ENCODE measurements at places on chromosomes 6 and 20.

DNA sequence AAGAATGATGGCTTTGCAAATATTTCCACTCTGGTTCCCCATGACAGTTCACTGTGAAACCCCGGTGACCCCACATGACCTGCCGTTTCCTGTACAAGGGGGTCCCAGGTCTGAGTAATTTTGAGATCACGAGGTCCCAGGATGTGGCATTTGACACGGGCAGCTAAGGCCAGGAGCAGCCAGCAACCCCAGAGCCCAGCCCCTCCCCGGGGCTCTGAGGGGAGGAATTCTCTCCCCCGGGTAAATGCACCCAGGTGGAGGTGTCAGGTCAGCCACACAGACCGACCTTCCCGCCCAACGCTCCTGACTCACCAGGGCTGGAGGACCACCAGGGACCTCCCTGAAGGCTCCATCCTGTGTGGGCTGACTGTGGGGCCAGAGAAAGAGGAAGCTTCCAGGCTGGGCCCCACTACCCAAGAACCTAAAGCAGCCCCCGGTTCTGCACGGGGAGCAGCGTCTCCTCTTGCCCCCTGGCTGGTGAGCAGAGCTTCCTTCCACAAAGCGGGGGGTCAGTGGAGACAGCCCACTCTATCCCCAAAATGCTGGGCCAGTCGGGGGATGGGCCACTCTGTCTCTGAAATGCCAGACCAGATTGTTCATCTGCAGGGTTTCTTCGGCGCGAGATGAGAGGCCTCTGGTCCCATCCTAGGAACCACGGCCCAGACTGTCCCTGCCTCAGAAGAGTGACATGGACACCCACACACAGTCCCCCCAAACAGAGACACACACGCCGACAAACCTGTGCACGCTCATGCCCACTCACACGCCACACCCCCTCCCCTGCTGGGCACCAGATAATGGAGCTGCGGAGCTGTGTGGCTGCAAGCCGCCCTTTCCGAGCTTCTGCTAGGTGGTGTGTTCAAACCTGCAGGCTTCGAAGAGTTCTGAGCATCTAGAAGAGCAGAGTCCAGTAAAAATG lies 23.4 kb upstream of the SLCO4A1 start:
- DNase-seq, result no peak

DNA sequence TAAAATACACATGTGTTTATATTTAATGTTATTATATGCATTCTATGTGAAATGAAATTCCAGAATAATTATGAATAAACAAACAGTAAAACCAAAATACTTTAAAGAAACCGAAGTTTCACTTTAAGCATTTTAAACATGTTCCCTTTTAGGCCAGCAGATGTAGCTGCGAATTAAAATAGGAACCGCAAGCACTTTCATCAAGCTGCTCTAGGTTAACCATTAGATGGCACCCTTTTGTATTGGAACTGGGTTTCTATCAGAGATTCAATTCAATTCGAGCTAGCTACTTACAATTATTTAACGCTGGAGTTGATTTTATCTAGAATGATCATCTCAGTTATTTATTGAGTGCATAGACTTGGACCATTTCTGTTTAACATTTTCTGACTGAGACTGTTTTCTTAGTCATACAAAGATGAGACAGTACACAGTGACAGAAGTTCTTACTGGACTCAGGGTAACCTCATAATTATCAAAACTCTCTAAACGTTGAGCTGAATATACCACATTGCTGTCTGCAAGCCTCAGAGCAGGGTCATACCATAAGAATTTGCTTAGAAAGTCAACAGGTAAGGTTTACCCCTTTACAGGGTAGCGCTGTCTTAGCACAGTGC lies 8.5 kb downstream of the TMEM242 start:
- DNase-seq, result peak; percentile 66

- no peak for DNase-seq
These were observed 11.6 kb downstream of the IGF2R start for GRCh38 chr6:159980474-159980873.

DNA sequence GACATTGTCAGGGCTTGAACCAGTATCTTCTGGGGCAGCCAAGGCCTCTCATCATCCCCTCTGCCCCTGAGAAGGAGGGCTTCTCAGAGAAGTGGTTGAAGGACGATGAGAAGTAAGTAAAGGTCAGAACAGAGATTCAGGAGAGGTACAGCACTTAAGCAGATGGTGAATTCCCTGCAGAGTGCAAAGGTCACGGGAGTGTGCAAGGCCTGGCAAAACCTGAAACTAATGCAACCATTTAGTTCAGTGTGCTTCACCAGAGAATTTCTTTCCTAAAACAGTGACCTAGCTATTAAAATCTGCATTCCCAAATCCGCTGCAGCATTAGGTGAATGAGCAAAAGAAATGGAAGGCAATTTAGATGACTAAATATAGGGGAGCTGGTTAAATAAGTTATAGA lies 58.4 kb downstream of the TRERF1 start:
- no peak for DNase-seq
